ENCODE measurements at places on chromosomes 6 and 20. TPM values are rescaled to one million over a fixed set of nuclear protein-coding genes. Genes with fewer than 3 reads are reported as not detected.
A peak's percentile ranks its signal among the peaks of the same experiment; 100 is the strongest.

CCM2L gene
- total RNA-seq = 0.69 TPM

RWDD2A gene
- 5.6 TPM for total RNA-seq

DNA sequence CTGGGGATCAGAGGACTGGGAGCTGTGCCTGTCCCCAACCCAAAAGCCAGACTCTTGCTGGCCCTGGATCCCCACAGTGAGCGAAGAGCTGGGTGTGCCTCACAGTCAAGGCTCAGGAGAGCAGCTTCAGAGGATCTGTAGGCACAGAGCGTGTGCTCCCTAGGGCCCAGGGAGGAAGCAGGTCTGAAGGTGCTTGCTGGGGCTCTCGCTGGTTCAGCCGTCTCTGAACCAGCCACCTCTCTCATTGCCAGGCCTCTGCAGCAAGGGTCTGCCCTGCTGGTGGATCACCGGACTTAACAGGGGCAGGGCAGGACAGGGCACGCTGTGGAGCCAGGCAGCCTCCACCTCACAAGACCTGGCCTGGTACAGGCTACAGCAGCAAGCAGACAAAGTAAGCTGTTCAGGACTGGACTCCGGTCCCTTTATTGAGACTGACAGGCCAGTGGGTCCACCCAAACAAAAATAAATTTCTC, 13.8 kb downstream of the PCIF1 start:
- H3K4me3 ChIP-seq = no peak overlapping the region
- H3K27ac ChIP-seq = peak overlapping the region; percentile 28

GRCh38 chr6:46677314-46677654, 10.4 kb upstream of the TDRD6 start:
- no peak overlapping the region for H3K4me3 ChIP-seq
- peaks cover 7% of the 10 kb centered on the region for H3K4me1 ChIP-seq
- no peaks in the 10 kb centered on the region for H3K36me3 ChIP-seq
- peak; percentile 50 for DNase-seq
- no peak overlapping the region for H3K27ac ChIP-seq
- H3K27me3 ChIP-seq = no peaks in the 10 kb centered on the region

GRCh38 chr6:149446791-149447376, 37.9 kb downstream of the ZC3H12D start:
- no peak overlapping the region for H3K4me3 ChIP-seq
- H3K27ac ChIP-seq = no peak overlapping the region
- no peaks in the 10 kb centered on the region for H3K4me1 ChIP-seq
- DNase-seq = no peak
- H3K36me3 ChIP-seq = no peaks in the 10 kb centered on the region
- peaks cover 33% of the 10 kb centered on the region for H3K27me3 ChIP-seq
